ENCODE measurements at places on chromosomes 11 and 22.
A peak's percentile ranks its signal among the peaks of the same experiment; 100 is the strongest.

- DNase-seq, result no peak
Observed at GRCh38 chr11:45423475-45424120, 137.5 kb upstream of the SYT13 start.

DNA sequence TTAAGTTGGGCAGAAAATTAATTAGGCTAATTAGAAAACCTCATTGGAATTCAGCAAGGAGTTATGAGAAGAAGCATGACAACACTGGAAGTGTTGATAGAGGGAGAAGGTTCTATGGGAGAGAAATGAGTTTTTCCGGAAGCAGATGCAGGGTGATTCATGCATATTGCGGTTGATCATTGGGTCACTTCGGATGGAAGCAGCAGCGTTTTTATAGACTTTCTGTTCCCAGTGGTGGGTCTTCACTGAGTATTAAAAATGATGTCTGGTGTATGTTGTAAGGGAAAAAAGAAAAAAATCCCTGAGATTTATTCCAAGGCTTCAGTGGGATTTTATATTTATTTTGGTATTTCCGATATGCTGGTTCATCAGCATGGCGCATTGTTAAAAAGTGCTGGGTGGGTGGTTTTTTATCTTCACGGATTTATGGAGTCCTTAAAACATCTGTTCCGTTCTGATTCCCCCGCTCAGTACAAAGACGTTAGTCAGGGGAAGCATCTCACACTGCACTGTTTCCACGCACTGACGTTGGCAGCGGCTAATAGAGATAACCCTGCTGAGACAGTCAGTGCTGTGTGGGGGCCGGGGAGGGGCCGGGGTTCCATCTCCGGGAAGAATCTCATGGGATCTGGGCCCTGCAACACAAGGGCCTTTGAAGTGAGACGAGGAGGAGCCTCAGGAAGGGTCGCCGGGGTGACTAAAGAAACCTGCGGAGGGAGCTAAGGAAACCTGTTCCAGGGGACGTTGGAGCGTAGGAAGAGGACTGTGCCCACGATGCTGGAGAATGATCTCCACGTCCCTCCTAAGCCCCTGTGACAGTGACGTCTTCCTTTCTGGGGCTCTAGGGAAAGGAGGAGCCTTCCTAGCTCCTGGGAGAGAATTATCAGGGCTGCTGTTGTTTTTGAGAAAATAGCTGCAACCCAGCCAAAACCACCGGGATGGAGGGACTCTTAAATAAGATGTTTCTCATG, 390.0 kb downstream of the NTM start:
- peak; percentile 86 for DNase-seq

DNA sequence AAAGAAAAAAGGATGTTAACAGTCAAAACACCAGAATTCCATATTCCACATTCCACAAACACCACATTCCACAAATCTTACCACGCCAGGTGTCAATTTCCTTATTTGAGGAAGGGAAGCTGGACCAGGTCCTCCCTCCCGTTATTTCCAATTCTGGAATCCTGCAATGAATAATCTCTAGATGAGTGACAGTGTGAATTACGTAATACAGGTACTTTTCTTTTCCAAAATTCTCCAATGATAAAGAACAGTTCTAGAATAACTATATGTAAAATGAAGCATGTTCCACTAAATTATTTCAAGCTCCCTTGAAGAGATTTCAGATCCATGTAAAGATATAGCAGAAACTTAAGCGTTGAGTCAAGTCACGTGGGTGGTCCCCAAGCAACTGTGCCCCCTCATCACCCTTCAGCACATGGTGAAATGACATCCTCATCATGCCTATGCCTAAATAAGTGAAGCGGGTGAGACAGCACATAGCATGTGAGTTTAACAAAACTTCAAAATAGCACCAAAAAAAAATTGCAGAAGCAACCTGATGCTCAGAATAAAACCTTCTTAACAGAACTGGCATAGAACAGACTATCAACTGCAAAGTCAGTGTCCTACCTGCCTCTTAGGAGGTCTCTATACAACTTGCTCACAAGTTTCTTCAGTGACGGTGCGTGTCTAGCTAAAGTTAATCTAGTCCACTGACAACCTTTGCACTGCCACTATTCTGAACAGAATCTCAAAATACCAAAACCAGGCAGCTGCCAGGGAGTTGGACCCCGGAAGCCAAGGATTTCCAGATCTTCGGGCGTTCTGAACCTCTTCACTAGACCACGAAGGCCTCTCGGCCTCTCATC, 876 bp downstream of the NFRKB start:
- DNase-seq, result peak; percentile 33

- DNase-seq, result no peak
Observed at GRCh38 chr11:44885919-44886789, 64.5 kb downstream of the TP53I11 start.
